Left forelimb (tissue), 1 donor: ENCODE measurements at places on chromosomes 4 and X.
A peak's percentile ranks its signal among the peaks of the same experiment; 100 is the strongest.

GRCh38 chrX:150196285-150196684 is 166.8 kb upstream of the MAMLD1 start:
- no peak for DNase-seq

- DNase-seq = no peak
Measured at GRCh38 chr4:31349907-31350306, 629.7 kb downstream of the PCDH7 start.

DNA sequence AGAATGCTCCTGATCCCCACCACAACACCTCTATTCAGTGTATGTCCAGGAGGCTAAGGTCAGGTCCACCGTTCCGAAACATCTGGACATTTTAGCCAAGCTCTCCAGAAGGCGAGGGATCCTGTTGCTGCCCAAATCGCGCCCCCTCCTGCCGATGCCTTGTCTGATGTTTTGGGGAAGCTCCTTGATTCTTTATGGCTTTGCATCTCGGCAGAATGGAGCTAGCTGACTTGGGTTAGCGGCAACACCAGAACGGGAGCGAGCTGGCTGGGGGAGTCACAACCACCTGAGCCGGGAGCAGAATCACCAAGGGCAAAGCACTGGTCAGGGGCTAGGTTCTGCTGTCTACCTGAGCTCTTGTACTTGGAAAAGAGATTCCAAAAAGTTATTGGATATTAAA is 6.6 kb upstream of the POU3F4 start:
- DNase-seq = no peak

DNA sequence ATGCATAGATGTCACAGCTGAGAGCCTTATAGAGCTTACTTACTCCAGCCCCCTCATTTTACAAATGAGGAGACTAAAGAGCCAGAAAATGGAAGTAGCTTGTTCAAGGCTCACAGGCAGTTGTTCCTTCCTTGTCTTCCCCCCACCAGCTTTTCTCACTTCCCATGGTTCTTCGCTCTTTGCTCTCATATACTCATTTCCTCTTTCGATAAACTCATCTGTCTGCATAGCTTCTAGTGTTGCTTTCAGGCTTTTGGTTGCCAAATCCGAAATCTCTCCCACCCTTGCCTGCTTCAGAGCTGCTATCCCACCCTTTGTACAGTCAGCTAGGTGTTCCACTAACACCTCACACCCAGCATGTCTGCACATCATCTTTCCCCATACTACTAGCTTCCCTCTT is 25.0 kb upstream of the GJB1 start:
- no peak for DNase-seq

- DNase-seq = no peak
Measured at GRCh38 chr4:26233350-26233749, 87.5 kb upstream of the RBPJ start.

DNA sequence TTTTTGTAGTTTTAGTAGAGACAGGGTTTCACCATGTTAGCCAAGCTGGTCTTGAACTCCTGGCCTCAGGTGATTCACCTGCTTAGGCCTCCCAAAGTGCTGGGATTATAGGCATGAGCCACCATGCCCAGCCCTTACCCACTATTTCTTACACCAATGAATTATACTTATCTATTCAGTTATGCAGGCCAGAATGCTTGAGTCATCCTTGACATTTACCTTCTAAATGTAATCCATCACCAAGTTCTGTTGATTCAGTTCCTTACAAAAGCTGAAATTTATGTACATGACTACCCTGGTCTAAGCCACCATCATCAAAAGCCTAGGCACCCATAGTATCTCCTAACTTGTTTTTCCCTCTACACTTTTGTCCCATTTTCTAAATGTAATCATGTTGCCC is 585.7 kb downstream of the IL15 start:
- DNase-seq = no peak

DNA sequence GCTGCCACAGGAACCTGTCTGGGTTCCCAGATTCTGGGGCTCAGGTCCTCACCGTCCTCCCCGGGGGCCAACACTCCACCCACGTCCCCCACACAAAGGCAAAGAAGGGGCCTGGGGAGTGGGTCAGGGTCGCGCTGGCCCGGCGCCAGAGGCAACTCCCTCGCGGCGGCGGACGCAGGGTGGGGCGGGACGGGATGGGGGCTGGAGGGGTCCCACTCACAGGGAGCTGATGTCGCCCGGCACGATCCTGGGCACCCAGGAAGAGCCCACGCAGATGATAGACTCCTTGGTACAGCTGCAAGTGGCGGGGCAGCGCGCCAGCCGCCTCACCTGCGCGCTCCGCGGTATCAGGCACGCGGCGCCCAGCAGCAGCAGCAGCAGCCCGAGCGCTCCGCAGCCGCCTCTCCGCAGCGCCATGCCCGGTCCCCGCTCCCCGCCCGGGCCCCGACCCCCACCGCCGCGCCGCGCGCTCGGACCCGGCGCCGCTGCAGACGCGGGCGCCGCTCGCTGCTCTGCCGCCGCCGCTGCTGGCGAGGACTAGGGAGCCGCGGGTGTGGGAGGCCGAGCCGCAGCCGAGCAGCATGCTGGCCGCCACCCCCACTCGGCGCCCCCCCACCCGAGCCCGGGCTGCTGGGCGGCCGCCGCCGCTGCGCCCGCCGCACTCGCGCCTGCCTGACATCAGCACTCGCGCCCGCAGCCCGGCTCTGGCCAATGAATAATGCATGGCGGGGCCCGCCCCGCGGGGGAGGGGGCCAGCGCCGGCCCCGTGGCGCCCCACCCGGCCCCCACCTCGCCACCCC is at the start of gene LGI2:
Gene LGI2, minus strand, starts transcription at position 670 of the 800 bp plus-strand sequence. Its CDS starts 253 bp downstream, at position 417.
- DNase-seq = peak; percentile 74

DNA sequence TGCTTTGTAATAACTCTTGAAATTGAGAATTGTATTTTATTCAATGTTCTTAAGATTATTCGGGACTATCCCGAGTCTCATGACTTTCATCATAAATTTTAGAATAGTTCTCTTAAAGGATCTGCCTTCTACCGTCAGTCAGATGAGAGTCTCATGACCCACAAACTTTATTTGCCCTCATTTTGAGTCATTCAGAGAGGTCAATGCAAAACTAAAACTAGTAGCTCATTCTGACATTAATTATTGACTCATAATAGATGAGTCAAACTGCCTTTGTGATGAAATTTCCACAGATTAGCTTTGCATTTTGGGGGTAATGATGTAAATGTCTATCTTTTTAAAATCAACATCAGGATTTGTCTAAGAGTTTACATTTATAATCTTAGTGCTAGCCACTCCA is 1527.3 kb downstream of the TECRL start:
- DNase-seq = no peak

- no peak for DNase-seq
Measured at GRCh38 chrX:152641996-152642395, 4.3 kb downstream of the GABRQ start.

- DNase-seq = no peak
Measured at GRCh38 chr4:6268650-6269615, 717 bp upstream of the WFS1 start.

GRCh38 chr4:48944252-48944651 is 37.7 kb upstream of the OCIAD2 start:
- DNase-seq = no peak

DNA sequence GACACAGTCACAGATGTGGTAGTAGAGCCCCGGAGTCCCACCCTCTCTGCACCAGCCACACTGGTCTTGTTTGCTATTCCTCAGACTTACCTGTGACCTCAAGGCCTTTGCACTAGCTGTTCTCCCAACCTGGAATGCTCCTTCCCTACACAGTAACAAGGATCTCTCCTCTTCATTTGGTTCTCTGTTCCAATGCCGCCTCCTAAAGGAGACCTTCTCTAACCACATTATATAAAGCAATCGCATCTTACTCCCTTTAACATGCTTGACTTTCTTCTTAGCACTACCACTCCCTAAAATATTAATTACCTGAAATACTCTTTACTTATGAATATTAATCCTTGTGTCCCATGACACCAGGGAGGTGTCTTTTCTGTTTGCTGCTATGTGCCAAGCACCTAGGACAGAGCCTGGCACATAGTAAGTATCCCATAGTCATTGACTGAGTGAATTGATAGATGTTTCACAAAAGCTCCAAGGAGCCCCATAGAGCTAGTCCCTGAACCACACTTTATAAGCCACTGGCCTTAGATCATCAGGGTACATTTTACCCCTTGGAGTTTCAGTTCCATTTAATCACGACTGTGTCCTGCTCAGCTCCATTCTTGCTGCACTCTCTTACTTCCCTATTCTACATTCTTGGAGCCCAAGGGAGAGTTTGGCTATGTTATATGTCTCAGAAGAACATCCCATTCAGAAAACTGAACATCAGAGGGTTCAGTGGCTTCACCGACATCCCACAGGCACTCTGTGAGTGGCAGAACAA is 312.7 kb downstream of the RAB28 start:
- DNase-seq = no peak

DNA sequence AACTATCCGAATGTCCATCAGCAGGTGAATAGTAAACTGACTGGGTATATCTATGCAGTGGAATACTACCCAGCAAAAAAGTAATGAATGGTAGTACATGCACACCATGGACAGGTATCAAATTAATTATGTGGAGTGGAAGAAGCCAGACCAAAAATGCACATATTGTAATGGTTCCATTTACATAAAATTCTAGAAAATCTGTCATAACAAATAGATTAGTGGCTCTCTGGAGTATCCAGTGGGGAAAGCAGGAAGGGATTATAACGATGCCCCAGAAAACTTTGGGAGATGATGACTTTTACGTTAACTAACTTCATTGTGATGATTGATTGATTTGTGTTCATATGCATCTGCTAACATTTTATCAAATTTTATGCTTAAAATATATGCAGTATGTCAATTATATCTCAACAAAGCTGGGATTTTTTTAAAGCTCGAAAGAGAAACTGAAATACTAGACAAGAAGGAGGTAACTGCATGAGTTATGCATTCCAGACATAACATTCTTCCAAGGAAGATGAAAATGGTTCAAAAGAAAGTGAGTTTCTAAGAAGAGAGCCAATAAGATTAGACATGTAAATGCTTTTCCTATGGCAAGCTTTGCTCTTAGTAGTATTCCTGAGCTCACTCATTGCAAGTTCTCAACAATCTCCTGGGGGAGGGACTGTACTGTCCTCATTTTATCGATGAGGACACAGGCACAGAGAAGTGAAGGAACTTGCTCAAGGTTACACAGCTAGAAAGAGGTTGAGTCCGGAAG is 58.6 kb upstream of the MSX1 start:
- no peak for DNase-seq
